ENCODE measurements at places on chromosomes 16 and 17.

DNA sequence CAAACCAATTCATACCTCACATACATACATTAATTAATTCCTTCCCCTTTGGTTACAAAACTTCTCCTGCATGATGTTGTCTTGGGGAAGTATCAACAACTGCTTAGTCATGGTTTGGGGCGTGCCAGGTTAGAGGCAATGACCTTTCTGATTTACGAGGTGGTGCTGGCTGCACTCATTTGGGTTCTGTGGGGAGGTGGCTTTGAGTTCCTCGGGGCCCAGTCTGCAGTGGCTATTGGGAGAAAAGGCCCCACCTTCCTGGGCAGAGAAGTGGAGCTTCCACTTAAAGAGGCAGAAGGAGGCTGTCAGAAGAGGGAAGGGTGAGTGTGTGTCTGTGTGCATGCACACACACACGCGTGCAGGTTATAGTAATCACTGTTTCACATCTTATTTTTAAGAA is 10.2 kb upstream of the ETV4 start:
- DNase-seq, result peak; percentile 77

DNA sequence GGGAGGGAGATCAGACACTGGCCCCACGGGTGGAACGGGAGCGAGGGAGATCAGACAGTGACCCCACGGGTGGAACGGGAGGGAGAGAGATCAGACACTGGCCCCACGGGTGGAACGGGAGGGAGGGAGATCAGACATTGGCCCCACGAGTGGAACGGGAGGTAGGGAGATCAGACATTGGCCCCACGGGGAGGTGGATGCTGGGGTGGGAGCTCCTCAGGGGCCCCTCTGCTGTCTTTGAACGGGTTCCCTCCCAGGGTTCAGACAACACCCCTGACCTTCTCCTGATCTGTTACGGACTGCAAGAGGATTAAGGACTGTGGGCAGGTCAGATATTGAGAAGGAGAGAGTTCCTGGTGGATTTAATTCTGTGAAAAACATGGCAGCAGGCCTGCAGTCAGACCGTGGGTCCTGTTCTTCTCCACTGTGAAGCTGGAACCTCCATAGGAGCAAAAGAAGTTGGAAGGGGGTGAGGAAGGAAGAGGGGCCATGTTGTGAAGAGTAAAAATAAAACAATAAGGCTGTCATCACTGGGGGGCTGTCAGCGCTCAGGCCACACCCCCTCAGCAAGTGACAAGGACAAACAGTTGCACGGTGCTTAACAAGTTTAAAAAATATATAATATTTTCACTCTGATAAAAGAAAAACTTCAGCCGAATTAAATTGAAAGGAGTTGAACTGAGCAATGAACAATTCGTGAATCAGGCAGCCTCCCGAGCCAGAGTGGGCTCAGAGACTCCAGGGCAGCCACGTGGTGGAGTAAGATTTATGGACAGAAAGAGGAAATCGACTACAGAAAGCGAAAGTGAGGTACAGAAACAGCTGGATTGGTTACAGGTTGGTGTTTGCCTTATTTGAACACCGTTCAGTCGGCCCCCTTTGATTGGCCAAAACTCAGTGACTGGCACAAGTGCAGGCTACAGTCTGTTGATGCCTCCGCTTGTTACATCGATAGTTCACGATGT is 348.7 kb upstream of the TNRC6C start:
- DNase-seq, result peak; percentile 68

GRCh38 chr17:75727391-75727790 is 6.1 kb downstream of the ITGB4 start:
- no peak for DNase-seq

DNA sequence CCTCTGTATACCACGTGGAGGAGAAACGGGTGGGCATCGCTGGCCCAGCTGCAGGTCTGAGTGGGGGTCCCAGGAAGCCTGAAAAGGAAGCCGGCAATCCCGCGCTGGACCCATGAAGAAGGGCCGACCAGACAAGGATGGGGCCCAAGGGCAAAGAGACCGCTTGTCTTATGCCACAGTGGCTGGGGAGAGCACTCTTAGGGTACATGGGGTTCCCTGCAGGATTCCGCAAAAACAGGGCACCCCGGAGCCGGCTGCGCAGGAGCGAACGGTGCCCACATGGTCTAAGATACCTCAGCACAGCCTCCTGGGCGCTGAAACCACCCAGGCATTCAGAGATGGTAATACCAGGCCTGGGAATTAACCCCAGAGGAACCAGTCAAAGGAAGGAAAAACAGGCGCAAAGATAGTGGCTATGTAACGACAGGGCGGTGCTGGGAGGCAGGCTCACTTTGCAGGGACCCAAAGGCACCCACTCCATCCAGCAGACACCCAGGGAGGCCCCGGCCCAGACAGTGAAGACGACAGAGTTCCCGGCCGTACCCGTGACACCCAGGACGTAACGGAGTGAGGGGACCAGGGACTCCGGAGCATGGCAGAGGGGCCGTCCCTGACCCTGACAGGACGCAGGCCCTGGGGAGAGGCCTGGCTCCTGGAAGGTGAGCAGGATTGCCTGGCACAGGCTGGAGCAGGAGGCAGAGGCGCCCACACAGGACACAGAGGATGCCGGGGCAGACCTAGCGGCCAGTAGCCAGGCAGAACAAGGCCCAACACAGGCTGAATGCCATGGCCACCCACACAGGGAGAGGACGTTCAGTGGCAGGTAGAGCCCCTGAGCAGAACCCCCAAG is 10.3 kb downstream of the PIEZO1 start:
- no peak for DNase-seq

GRCh38 chr16:58218786-58219185 is 20.9 kb upstream of the CSNK2A2 start:
- no peak for DNase-seq

GRCh38 chr17:68973098-68973846 is 18.1 kb upstream of the ABCA8 start:
- peak; percentile 23 for DNase-seq

- no peak for DNase-seq
Measured at GRCh38 chr17:35555691-35556090, 4.9 kb downstream of the SLFN14 start.

Data from suppressor macrophage treated with lipopolysaccharide for 1 hour (primary cell).